ENCODE measurements at places on chromosomes 6 and 20.

- no peak for DNase-seq
Measured at GRCh38 chr6:11621119-11621518, 83.6 kb downstream of the TMEM170B start.

- no peak for DNase-seq
Measured at GRCh38 chr6:28531479-28532128, 5.9 kb downstream of the GPX5 start.

DNA sequence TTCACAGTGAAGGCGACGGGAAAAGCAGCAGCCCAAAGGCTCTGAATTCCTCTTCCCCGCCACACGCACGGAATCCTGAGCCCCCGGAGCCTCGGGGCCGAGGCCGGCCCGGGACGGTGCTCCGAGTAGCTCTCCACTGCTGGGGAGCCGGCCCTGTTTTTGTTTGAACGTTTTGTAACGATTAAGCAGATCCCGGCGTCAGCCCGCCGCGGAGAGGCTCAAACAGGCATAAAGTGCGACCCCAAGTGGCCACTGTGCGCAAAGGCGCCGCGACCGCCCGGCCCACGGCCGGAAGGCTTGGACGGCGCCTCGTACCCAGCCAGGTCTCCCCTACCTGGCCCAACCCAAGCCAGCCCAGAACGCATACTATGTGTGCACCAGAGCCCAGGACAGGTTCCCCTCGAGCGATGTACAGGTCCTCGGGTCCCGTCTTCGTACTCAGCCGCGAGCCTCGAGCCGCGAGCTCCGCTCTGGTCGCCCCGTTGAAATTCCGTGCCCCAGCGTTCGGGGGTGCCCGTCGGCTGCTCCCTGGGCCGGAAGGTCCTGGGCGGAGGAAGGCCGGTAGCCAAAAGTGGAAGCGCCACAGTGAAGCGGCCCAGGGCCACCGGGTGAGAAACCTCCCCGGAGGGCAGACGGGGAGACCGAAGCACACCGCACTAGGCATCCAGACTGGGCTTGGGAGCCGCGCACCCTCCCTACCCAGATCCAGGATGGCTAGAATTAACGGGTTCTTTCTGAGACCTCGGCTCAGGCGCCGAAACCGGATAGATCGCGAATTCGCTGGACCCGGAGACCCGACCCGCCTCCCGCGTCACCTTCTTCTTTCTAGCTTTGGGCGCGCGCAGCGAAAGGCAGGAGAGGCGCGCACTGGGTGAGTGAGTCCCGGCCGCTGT lies 1.2 kb upstream of the MAFB start:
- peak; percentile 81 for DNase-seq

- DNase-seq: no peak
Measured at GRCh38 chr6:51062166-51062722, 243.6 kb downstream of the TFAP2B start.

- DNase-seq: no peak
Measured at GRCh38 chr6:78565997-78566396, 301.4 kb upstream of the IRAK1BP1 start.

- DNase-seq: peak; percentile 90
Measured at GRCh38 chr20:35284267-35284991, at the start of gene EIF6. EIF6 (minus strand) TSS chr20:35284772; CDS start chr20:35284487, 285 bp downstream.

- DNase-seq: peak; percentile 87
Measured at GRCh38 chr6:144955859-144956258, 670.7 kb downstream of the UTRN start.

DNA sequence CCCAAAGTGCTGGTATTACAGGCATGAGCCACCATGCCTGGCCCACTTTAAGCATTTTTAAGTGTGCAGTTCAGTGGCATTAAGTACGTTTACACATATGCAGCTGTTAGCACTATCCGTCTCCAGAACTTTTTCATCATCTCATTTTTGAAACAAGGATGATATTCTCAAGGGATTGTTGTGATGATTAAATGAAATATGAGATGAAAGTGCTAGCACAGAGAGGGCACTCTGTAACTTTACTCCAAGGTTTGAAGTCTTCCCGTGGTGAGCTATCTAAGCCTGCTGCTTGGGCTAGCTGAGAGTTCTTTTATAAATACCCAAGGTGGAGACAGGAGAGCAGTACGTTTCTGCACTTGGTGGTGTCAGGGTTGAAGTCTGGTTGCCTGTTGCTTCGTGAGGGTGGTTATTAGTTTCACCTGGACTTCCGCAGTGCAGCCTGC lies 6.6 kb downstream of the TM9SF4 start:
- no peak for DNase-seq

- peak; percentile 60 for DNase-seq
Measured at GRCh38 chr20:53126185-53126584, 154.0 kb downstream of the TSHZ2 start.

GRCh38 chr6:105593805-105594671 lies 191.2 kb upstream of the PREP start:
- DNase-seq: peak; percentile 74

- DNase-seq: no peak
Measured at GRCh38 chr6:259901-260508, 32.3 kb upstream of the DUSP22 start.
